ENCODE measurements at places on chromosomes 16 and 17.
A peak's percentile ranks its signal among the peaks of the same experiment; 100 is the strongest.

GRCh38 chr17:55059724-55060123 is 91.2 kb downstream of the STXBP4 start:
- H3K4me1 ChIP-seq: no peaks in the 10 kb centered on the region
- H3K36me3 ChIP-seq: no peaks in the 10 kb centered on the region
- DNase-seq: no peak
- no peaks in the 10 kb centered on the region for H3K27me3 ChIP-seq

- no peak overlapping the region for H3K4me3 ChIP-seq
- H3K36me3 ChIP-seq: no peaks in the 10 kb centered on the region
- no peak overlapping the region for H3K27ac ChIP-seq
- no peaks in the 10 kb centered on the region for H3K27me3 ChIP-seq
- H3K4me1 ChIP-seq: no peaks in the 10 kb centered on the region
These were observed 394.5 kb upstream of the SOX9 start for GRCh38 chr17:71726341-71726740.

DNA sequence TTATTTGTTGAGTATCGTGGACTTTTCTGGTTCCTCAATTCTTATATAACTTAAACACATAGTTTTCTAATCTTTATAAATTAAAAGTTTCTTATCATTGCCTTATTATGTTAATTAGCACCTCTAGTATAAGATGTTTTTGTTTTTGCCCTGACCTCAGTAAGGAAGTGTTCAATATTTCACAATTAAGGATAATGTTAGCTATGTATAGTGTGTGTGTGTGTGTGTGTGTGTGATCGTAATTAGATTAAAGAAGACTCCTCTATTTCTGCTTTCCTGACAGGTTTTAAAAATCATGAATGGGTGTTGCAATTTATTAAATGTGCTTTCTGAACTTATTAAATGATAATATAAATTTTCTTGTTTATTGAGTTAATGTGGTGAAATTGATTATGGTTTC is 12.0 kb downstream of the IL21R start:
- H3K27me3 ChIP-seq: no peaks in the 10 kb centered on the region
- no peak for DNase-seq
- H3K4me1 ChIP-seq: no peaks in the 10 kb centered on the region

DNA sequence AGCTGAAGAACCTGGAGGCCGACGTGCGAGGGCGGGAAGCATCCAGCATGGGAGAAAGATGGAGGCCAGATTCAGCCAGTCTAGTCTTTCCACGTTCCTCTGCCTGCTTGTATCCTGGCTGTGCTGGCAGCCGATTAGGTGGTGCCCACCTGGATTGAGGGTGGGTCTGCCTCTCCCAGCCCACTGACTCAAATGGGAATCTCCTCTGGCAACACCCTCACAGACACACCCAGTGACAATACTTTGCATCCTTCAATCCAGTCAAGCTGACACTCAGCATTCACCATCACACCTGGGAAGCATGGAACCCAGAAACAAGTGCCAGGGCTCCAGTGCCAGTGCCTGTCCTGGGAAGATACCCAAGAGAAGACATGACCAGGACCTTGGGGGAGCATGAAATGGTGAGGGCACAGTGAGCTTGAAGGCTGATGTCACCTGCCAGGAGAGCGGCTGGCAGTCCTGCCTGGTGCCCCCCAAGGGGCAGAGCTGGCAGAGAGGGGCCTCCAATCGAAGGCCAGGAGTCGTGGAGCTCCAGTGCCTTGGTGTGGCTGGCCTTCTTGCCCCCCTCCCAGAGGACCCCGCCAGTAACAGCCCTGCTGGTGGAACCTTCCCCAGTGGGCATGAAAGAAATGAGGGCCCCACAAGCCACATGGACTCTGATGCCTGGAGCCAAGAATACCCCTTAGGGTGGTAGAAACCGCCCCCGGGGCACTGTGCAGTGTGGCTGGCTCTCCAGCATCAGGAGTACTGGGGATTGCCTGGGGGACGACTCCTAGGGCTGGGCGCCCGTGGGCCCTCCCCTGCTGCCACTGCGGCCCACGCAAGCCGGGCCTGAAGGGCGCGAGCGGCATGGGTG is 643 bp upstream of the NPB start:
- DNase-seq: no peak
- H3K4me3 ChIP-seq: no peak overlapping the region
- H3K4me1 ChIP-seq: peaks cover 11% of the 10 kb centered on the region
- no peaks in the 10 kb centered on the region for H3K27me3 ChIP-seq
- no peaks in the 10 kb centered on the region for H3K36me3 ChIP-seq
- H3K27ac ChIP-seq: no peak overlapping the region

DNA sequence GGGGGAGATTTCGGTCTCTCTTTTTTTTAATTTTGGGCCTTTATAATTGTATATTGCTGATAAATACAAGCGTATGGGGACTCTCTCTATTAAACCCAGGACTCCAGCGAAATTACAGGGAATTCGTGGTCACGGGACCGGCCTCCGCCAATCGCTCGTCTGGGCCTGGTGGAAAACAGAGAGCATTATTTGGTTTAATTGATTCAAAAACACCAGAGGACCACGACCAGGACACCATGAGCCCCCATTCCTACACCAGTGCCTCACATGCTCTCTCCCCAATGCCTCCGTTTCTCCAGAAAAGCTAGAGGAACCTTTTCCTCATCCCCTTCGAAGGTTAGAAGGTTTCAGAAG is at the start of gene HOXB2:
TSS of gene HOXB2 (minus strand) at position 88 of the 354 bp plus-strand sequence. CDS start 198 bp downstream, outside the sequence.
- peak within 1 kb of the TSS; percentile 96 for H3K27ac ChIP-seq
- H3K4me1 ChIP-seq: peaks cover 22% of the 10 kb centered on the region
- no peak for DNase-seq
- H3K27me3 ChIP-seq: peaks cover 80% of the 10 kb centered on the region

GRCh38 chr16:29912087-29912486 is 11.8 kb downstream of the ASPHD1 start:
- H3K4me1 ChIP-seq: no peaks in the 10 kb centered on the region
- no peak for DNase-seq
- H3K4me3 ChIP-seq: no peak overlapping the region
- no peaks in the 10 kb centered on the region for H3K36me3 ChIP-seq
- no peak overlapping the region for H3K27ac ChIP-seq
- no peaks in the 10 kb centered on the region for H3K27me3 ChIP-seq

Measured in hepatocyte (in vitro differentiated cells).